ENCODE measurements at places on chromosomes 5 and 9.

DNA sequence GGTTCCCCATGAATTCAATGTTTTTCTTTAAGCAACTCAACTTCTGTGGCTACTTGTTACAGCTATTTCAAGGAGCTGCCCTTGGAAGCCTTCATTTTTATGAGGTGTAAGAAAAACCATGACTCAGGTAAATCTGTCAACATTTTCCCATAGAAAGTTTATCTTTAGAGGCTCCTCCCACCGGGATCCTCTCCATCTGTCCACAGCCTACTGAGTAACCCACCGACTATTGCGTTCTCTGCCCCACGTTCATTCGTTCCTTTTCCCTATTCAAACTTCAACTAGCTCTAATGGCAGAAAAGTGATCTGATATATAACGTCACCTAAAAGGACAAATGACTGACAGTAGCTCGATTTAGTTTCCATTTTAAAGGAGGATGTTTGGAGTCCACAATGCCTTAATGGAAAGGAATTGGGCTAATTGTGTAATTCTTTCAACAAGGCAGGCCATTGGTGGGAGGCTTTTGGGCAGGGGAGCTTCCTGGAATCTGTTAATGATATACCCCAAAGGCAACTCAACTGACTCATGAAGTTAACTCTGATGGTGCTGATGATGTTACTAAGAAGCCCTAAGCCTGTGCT lies 29.3 kb upstream of the NR3C1 start:
- DNase-seq, result peak; percentile 44

DNA sequence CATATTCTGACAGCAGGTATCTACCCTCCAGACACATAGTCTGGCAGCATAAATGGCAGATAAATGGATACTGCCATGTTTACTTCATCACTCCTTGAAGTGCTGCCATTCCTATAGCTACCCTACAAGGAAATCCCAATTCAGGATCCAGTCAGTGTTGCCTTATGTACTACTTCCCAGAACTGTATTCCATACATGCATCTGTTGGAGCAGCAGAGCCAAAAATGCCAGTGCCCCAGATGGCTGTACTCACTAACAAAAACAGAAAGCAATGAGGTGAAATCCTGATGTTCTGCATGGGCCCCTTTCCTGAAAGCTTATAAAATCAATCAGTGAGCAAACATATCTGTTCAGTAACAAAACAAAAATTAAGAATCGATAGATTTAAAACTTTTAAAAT lies 490.0 kb upstream of the COX7C start:
- DNase-seq, result no peak

- peak; percentile 67 for DNase-seq
These were observed 1.7 kb upstream of the POMT1 start for GRCh38 chr9:131500939-131501541.

DNA sequence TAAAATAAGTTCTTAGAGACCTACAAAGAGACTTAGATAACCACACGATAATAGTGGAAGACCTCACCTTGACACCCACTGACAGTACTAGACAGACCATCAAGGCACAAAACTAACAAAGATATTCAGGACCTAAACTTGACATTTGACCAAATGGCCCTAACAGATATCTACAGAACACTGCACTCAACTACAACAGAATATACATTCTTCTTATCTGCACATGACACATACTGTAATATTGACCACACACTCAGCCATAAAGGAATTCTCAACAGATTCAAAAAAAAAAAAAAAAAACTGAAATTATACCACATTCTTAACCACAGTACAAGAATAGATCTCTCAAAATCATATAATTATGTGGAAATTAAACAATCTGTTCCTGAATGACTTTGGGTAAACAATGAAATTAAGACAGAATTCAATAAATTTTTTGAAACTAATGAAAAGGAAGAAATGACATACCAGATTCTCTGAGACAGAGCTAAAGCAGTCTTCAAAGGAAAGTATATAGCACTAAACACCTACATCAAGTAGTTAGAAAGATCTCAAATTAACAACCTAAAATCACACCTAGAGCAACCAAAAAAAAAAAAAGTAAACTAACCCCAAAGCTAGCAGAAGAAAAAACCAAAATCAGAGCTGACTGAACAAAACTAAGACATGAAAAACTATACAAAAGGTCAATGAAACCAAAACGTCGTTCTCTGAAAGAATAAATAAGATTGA lies 362.3 kb upstream of the POU5F2 start:
- no peak for DNase-seq

GRCh38 chr9:137280474-137281344 lies 3.2 kb downstream of the TOR4A start:
- peak; percentile 41 for DNase-seq

GRCh38 chr5:131302506-131302905 lies 38.7 kb downstream of the CDC42SE2 start:
- no peak for DNase-seq

GRCh38 chr9:134929193-134930158 lies 11.8 kb upstream of the FCN1 start:
- no peak for DNase-seq

DNA sequence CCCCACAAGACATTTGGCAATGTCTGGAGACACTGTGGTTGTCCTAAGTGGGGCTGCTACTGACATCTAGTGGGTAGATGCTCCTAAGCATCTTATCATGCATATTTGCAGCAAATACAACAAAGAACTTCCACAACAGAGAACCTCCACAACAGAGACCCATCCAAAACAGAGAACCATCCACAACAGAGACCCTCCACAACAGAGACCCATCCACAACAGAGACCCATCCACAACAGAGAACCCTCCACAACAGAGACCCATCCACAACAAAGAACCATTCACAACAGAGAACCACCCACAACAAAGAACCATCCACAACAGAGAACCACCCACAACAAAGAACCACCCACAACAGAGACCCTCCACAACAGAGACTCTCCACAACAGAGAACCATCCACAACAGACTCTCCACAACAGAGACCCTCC lies 32.8 kb downstream of the ARPC5L start:
- DNase-seq, result peak; percentile 56

DNA sequence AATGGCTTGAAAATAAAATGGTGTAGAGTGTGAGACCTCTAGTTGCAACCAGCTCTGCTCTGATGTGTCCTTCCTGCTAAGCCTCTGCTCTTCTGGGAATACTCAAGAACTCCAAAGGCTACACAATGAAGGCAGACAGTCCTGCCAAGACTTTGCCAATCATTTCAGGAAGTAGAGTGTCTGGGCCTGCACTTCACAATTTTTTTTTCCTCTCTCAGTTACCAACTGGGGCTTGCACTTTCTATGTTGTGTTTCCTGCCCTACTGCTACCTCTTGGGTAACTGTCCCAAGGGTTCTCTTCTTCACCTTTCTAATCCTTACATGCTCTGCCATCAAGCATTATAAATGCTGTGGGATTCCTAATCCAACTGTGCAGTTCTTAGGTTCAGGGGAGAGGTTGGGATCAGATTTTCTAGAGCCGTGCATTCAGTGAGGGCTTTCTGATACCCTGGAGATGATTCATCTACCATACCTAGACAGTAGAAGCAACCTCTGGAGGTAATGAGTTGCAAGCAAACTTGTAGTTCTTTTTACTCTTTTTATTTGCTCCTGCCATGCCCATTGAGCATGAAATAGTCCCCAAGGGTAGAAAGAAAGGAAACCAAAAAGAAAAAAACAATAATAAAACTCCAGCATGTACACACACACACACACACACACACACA lies 365.9 kb downstream of the MLLT3 start:
- DNase-seq, result no peak

GRCh38 chr5:167731951-167732350 lies 559.5 kb upstream of the WWC1 start:
- no peak for DNase-seq

GRCh38 chr9:123003466-123003865 lies 30.0 kb upstream of the GPR21 start:
- peak; percentile 51 for DNase-seq

DNA sequence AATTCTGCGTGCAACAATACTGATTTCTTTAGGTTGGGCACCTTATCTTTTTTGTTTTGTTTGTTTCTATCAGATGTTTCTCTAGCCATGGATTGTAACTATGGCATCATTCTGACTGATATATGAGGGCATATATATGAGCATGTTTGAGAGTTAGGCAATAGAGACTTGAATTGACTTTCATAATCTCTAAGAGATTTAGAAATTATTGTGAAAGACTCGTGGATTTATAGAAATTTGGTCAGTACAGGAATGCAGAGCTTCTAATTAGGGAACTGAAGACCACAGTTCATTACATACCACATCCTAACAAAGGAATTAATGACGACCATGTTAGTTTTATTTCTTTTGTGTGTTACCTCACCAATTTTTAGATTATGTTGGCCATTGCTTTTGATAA lies 546.0 kb upstream of the GRAMD2B start:
- peak; percentile 25 for DNase-seq

- no peak for DNase-seq
These were observed 741.3 kb downstream of the TLE1 start for GRCh38 chr9:80948066-80948465.

DNA sequence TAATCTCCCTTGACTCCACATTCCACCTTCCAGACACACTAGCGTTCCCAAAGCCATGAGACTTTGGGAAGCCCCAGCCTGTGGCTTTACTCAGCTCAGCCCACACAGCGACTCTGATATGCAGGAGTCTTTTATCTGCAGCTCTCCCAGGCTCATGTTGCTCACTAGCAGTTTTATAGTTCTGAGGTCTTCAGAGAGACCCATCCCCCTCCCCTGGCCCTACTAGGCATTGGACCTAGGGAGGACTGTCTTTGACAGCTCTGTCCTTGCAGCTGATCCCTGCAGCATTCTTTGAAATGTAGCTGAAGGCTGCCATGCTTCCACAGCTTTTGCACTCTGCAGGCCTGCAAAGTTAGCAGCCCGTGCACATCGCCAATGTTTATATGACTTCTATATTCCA lies 19.9 kb upstream of the CYLC2 start:
- DNase-seq, result no peak

DNA sequence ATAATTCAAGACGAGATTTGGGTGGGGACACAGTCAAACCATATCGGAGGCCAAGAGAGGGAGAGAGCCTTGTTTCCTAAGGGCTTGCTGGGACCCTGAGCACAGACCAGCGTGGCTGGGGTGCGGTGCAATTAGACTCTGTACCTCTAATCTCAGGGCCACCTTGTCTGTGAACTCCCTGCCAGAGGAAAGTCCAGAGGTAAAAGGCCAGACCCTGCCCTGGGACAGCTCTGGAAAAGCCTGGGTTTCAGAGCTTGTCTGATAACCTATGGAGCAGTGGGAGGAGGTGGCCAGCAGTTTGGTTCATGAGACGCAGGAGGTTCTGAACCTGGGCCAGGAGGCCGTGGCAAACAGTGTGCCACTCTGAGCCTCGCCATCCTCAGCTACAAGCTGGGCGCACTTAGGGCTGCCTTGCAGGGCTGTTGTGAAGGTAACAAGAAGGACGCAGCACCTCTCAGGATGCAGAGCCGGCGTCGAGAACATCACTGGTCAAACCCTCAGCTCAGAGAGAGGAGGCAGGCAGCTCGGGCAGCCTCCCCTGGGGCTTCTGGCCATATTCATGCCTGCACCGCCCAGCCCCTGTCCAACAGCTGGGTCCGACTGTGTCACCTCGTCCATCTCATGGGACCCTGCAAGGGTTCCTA lies 4.8 kb upstream of the DOLPP1 start:
- no peak for DNase-seq

- DNase-seq, result no peak
These were observed 157.0 kb upstream of the RASEF start for GRCh38 chr9:83219924-83220438.

DNA sequence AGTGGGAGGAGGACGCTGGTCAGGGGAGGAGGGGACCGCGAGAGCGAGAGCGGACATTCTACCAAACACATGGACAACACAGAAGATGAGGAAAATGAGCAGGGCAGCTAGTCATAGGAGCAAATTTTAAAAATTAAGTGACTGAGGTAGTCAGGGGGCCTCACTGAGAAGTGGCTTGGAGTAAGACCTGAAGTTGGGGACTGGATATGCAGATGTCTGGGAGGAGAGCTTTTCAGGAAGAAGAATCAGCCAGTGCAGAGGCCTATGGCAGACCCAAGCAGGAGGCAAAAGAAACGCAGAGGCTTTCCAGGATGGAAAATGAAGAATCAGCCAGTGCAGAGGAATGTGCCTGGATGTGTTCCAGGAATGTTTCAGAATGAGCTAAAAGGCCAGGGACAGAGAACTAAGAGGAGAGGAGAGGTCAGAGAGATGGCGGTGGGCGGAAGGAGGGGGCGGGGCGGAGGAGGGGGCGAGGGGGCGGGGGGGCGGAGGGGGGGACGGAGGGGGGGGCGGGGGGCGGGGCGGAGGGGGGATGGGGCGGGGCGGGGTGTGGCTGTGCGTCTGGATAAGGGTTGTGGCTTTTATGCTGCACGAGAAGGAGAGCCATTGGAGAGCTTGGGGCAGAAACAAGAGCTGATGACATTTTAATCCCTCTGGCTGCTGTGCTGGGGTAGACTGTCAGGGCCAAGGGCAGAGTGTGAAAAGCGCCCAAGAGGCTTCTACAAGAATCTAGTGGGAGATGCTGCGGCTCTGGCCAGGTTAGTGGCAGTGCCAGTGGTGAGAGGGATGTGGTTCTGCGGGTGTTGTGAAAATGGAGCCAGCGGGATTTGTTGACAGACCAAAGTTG lies 129.6 kb downstream of the KCNIP1 start:
- peak; percentile 81 for DNase-seq

DNA sequence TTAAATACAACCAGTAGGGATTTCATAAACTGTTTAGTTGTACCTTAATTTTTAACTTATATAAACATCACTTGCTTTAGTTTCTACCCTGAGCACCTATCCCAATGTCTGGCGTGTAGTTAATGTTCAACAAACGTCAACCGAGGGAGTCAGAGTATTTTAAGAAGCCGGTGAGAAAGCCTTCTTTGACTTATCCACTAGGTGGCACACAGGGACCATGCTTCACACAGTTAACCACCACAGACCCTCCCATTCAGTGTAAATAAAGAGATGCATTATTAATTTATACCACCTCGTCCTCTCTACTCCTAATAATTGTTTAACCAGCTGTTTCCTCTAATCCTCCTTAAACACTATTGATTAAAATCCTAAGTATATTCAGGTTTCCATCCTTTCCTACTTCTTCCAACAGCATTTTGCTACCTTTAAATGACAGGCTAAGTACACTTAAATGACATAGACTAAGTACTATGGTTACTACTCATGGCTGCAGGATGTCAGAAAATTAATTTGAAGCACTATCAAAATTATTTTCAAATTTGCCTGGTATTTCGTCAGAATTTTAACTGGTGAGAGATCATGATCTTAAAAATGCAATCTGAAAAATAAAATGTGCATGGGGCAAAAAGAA lies 2.3 kb downstream of the HAPLN1 start:
- peak; percentile 69 for DNase-seq

DNA sequence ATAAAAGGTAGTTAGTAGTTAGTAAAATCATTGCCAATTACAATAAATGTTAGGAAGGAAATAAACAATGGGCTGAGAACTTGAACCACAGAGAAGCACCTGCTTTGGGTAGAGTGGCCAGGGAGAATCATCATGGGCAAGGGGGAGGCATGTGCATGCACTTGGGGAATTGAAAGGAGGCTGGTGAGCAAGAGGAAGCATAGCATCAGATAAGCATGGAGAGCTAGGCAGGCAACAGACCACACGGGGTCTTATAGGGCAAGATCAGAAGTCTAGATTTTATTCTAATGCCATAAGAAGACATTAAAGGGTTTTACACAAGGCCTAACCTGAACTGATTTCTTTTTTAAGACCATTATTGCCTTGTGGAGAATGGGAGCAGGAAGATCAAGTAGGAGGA lies 93.4 kb downstream of the PIP5K1B start:
- no peak for DNase-seq

- no peak for DNase-seq
These were observed 41.2 kb upstream of the SPRY4 start for GRCh38 chr5:142366007-142366406.
